ELR (cell line): ENCODE measurements at places on chromosomes 4 and X.

GRCh38 chr4:121185960-121186359 is 21.8 kb upstream of the TNIP3 start:
- no peak for DNase-seq

DNA sequence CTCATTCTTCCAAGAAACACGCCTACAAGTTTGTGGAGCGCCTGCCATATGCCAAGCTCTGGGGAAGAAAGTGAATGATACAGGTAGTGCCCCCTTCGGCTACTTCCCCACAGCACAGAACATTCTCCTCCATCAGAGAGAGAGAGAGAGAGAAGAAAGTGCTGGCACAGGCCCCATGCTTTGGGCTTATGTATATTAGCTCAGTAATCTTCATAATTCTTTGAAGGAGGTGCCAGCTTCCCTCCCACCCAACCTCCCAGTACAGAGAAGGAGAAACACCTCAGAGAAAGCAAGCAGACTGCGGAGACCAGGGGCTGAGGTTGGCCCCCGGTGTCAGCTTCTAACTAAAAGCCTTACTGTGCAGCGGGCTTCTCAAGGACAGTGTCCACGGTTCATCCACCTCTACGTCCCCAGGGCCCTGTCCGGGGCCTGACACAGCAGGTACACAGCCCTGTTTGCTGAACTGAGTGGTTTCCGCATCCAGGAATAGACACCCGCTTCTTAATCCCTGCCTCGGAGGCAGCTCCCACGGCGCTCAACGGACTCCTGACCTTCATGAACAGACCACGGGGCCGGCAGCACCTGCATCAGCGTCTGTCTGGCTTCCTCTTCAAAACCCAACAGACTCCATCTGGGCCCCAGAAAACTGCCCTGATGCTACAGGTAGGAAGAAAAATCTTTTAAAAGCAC is 50.2 kb downstream of the JAKMIP1 start:
- DNase-seq = no peak

- DNase-seq = no peak
Observed at GRCh38 chrX:152528193-152528592, 77.1 kb upstream of the GABRA3 start.

- DNase-seq = peak; percentile 87
Observed at GRCh38 chr4:4990857-4991540, 28.3 kb downstream of the CYTL1 start.

- peak; percentile 74 for DNase-seq
Observed at GRCh38 chr4:159487284-159487747, 384.4 kb downstream of the RAPGEF2 start.

DNA sequence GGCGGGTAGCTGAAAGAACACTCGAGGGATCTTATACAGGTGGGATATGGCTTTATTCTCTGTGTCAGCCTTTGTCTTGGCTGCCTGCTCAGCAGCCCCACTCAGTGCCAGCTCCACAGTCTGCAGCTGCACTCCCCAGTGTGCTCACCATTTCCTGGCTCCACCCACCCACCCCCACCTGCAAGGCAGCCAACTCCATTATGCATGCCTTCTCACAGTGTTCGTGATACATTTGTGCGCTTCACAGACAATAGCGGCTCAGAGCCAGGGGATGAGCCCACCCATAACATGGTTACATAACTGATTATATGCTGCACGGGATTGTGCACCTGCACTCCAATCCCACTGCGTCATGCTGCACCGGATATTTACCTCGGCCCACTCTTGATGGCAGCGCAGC is 8.8 kb upstream of the TMEM128 start:
- no peak for DNase-seq

GRCh38 chr4:72896515-72896914 is 173.0 kb downstream of the COX18 start:
- peak; percentile 56 for DNase-seq

DNA sequence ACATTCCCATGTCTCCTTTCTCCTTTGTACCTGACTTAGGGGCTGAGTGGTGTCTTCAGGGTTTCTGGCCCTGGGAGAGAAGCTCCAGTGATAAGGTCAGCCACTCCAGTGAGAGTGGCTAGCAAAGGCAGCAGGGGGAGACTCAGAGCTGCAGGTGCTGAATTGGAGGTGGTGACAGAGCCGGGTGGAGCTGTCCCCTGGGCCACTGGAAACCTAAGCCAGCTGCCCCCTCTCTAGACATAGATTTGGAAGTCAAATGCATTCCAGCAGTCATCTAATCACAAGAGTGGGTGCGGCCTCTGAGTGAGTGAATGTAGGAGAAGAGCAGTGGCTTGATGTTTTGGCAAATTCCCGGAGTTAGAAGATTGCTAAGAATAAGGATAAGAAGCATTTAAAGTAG is 28.5 kb downstream of the TRIM2 start:
- DNase-seq = no peak

DNA sequence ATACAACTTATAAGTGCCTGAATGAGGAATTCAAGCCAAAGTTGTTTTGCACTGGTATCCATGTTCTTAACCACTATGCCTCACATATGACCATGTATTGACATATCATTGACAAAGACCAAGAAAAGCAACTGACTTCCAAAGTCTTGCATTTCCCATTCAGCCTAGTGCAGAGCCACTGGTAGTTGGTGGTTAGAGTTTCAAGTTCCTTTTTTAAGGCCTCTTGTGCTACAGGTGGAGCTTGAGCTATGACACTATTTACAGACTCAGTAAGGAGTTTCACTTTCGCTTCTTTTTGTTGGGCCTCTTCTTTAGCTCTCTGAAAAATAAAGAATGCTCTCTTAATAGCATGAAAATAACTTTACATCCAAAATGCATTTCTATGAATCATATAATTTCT is 763.0 kb downstream of the DMD start:
- peak; percentile 28 for DNase-seq

DNA sequence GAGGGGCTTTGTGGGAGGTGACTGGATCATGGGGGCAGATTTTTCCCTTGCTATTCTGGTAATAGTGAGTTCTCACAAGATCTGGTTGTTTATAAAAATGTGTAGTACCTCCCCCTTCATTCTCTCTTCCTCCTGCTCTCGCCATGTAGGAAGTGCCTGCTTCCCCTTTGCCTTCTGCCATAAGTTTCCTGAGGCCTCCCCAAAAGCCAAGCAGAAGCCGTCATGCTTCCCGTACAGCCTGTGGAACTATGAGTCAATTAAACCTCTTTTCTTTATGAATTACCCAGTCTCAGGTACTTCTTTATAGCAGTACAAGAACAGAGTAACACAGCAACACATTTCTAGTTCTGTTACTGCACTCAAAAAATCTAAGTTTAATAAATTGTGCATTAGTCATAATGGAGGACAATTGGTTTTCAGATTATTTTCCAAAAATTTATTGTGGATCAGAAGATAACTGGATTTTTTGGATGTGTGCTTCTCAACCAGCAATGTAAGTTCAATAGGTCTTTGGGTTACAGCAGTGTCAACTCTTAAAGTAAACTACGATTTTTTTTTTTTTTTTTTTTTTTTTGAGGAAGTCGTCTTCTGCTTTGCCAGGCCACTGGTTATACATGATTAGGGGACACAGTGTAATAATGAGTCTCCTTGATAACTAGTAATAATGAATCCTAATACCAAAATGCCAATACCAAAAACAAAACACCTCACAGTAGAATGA is 69.9 kb downstream of the CHIC2 start:
- no peak for DNase-seq

DNA sequence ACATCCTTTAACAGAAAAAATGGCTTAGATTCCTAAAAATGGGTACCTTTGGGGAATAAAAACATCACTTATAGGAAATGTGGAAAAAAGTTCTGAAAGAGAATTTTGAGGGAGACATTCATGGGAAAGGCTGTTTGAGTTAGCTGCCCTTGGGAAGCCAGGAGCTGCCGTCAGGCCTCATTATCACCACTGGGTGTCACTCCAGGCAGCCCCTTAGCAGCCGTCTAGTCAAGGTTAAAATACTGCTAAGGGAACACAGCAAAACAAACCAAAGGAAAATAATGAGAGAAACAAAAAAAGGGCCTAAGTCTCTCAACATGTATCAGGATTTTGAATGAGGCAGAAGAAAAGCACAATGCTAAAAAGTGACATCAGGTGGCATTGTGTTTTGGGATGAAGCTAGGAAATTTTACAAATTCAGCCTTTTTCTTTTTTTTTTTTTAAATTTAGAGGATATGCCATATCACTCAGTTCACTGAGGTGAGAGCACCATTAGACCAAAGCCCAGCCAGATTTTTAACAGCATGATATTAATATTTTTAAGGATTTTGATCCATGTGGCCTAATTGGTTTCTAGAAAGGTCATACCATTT is 235.3 kb downstream of the GPAT3 start:
- peak; percentile 71 for DNase-seq

- DNase-seq = no peak
Observed at GRCh38 chrX:138034136-138034535, 468.2 kb downstream of the ZIC3 start.

- peak; percentile 54 for DNase-seq
Observed at GRCh38 chr4:105092356-105092755, 54.3 kb upstream of the TET2 start.

- DNase-seq = peak; percentile 66
Observed at GRCh38 chr4:94621491-94622080, 136.2 kb upstream of the BMPR1B start.

GRCh38 chrX:154733066-154733425 is 17.8 kb downstream of the GAB3 start:
- DNase-seq = peak; percentile 65

- no peak for DNase-seq
Observed at GRCh38 chr4:128757712-128758111, 51.8 kb upstream of the JADE1 start.

- DNase-seq = peak; percentile 0
Observed at GRCh38 chrX:25810202-25810601, 327.9 kb upstream of the MAGEB18 start.
